ENCODE measurements at places on chromosomes 1 and 21.

- no peak for DNase-seq
Observed at GRCh38 chr1:63829349-63830327, 55.8 kb downstream of the ROR1 start.

- DNase-seq: no peak
Observed at GRCh38 chr1:109259674-109260557, 10.6 kb downstream of the CELSR2 start.

DNA sequence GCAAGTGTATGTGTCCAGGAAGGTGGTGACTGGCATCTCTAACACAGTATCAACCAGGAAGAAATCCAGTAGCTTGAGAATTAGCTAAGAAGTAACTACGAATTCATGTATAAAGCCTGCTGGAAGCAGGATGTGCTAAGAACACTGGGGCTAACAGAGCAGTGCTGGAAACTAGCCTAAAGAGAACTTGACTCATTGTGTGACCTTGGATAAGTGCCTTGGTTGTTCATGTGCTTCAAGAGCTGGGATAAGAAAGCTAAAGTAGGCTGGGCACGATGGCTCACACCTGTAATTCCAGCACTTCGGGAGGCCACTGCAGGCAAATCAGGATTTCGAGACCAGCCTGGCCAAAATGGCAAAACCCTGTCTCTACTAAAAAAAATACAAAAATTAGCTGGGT is 186.9 kb downstream of the RRAGC start:
- no peak for DNase-seq

DNA sequence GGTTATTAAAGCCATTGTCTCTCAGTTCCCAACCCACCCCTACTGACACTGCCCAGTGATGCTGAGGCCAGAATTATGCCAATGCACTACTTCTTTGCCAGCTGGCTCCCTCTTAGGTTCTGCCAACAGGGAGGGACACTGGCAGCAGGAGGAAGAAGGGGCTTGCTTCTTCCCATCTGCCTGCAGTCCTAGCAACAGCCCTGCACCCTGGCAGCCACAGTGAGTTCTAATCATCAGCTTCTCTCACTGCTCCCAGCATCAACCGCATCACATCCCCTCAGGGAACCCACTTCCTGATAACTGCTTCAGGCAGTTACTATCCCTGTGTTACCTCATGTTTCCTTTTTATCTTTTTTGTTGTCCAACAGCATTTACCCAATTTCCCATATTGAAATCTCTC is 86.2 kb downstream of the UBR4 start:
- DNase-seq: no peak

- DNase-seq: no peak
Observed at GRCh38 chr1:2409745-2410144, 2.6 kb downstream of the PEX10 start.

GRCh38 chr1:114342376-114342775 is 168.6 kb downstream of the TRIM33 start:
- DNase-seq: no peak

- no peak for DNase-seq
Observed at GRCh38 chr1:170695955-170696590, 32.1 kb downstream of the PRRX1 start.

GRCh38 chr1:52571783-52572182 is 18.9 kb upstream of the TUT4 start:
- no peak for DNase-seq

All from HuH-7.5 (cell line).